ENCODE measurements at places on chromosomes 11 and 22. TPM values are rescaled to one million over a fixed set of nuclear protein-coding genes. Genes with fewer than 3 reads are reported as not detected.

DNA sequence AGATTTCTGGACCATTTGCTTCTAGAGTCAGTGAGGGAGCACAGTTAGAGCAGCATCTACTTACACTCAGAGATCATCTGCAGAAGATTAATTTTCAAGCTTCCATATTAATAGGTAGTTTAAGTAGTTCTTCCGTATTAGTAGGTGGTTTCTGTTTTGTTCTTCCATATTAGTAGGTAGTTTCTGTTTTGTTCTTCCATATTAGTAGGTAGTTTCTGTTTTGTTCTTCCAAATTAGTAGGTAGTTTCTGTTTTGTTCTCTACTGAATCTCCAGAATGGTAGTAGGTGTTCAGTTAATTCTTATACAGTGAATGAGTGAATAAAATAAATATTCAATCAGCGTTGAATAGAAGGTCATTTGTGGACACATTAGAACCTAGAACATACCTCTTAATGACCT lies 175.7 kb downstream of the TMEM135 start:
- H3K4me1 ChIP-seq, result peaks cover 3% of the 10 kb centered on the region
- H3K27ac ChIP-seq, result no peak overlapping the region
- no peaks in the 10 kb centered on the region for H3K27me3 ChIP-seq
- H3K4me3 ChIP-seq, result no peak overlapping the region
- no peak for DNase-seq
- peaks cover 5% of the 10 kb centered on the region for H3K36me3 ChIP-seq

The INPPL1 gene
- 299 TPM for total RNA-seq

DNA sequence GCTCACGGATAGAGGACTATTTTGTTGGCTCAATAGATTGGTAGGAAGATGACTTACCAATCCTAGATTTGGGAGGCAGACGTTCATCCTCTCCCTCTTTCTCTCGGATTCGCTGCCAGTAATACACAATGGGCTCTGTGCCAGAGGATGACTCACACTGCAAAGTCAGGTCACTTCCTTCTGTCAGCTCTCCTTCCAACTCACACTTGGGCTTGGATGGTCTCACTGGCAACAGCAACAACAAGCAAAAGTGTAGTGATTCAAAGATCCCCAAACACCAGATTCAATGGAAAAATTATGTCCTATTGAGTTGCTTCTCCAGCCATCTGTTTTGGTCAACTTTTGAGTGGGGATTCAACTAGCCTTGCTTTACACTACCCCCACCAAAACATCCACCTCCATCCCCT lies 21.7 kb upstream of the HSPA8 start:
- no peak overlapping the region for H3K4me3 ChIP-seq
- peaks cover 4% of the 10 kb centered on the region for H3K36me3 ChIP-seq
- H3K27me3 ChIP-seq, result no peaks in the 10 kb centered on the region
- H3K27ac ChIP-seq, result peak overlapping the region; percentile 76
- H3K4me1 ChIP-seq, result peaks cover 10% of the 10 kb centered on the region

- no peaks in the 10 kb centered on the region for H3K27me3 ChIP-seq
- H3K4me1 ChIP-seq, result peaks cover 50% of the 10 kb centered on the region
- no peak overlapping the region for H3K4me3 ChIP-seq
- peak overlapping the region; percentile 73 for H3K27ac ChIP-seq
- no peak for DNase-seq
- no peaks in the 10 kb centered on the region for H3K36me3 ChIP-seq
Measured at GRCh38 chr11:95547976-95548375, 241.6 kb downstream of the FAM76B start.

GRCh38 chr11:27571154-27571810 lies 64.7 kb upstream of the LIN7C start:
- DNase-seq, result no peak
- peak overlapping the region; percentile 93 for H3K27ac ChIP-seq
- no peaks in the 10 kb centered on the region for H3K27me3 ChIP-seq
- no peaks in the 10 kb centered on the region for H3K36me3 ChIP-seq
- peaks cover 26% of the 10 kb centered on the region for H3K4me1 ChIP-seq

The SUSD2 gene
- 1.4 TPM for total RNA-seq

DNA sequence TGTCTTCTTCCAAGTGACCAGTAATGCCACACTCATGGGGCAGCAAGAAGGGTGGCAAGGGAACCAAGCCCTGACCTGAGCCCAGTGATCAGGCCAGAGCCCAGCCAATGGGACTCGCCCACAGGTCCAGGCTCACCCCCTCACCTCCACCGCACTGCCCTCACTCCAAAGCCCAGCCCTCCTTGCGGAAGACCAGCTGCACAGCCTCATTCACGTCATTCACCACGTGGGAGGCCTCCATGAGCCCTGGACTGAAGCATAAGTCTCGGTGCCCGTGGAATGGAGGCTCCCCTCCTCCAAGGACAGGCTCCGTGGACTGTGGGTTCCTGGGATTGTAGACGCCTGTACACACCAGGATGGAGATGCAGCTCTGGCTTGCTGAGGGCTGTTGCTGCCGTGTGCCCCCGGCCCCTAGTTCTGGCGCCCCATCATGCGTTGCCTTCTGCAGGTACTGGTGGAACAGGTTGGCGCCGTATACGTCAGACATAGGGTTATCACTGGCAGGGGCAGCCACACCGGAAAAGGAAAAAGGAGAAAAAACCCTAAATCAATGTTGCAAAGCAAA lies 16.8 kb upstream of the TMEM121B start:
- no peak overlapping the region for H3K4me3 ChIP-seq
- no peak for DNase-seq
- no peaks in the 10 kb centered on the region for H3K27me3 ChIP-seq
- H3K4me1 ChIP-seq, result no peaks in the 10 kb centered on the region
- no peak overlapping the region for H3K27ac ChIP-seq
- peaks cover 14% of the 10 kb centered on the region for H3K36me3 ChIP-seq

The GAS2 gene
- total RNA-seq, result 14.9 TPM

The SERHL2 gene
- total RNA-seq, result 2.6 TPM

The VSTM5 gene
- total RNA-seq, result not detected

The SLC22A6 gene
- total RNA-seq, result not detected

DNA sequence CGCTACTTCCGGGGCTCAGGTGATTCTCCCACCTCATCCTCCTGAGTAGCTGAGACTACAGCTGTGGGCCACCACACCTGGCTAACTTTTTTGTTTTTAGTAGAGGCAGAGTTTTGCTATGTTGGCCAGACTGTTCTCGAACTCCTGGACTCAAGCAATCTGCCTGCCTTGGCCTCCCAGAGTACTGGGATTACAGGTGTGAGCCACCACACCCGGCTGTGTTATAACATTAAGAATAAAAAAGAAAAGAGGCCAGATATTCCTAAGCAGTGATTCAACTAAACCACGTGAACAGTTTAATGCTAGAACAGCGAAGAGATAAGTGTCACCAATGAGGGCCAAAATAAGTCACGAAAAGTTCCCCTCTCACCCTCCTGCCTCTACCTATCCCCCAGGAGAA lies 3.7 kb downstream of the PRDM10 start:
- H3K27me3 ChIP-seq, result no peaks in the 10 kb centered on the region
- DNase-seq, result no peak
- no peak overlapping the region for H3K4me3 ChIP-seq

The PANX2 gene
- 6.4 TPM for total RNA-seq

- no peaks in the 10 kb centered on the region for H3K36me3 ChIP-seq
- no peak overlapping the region for H3K27ac ChIP-seq
- peaks cover 11% of the 10 kb centered on the region for H3K4me1 ChIP-seq
- no peak for DNase-seq
Measured at GRCh38 chr22:39092111-39092862, 4.8 kb upstream of the APOBEC3H start.

DNA sequence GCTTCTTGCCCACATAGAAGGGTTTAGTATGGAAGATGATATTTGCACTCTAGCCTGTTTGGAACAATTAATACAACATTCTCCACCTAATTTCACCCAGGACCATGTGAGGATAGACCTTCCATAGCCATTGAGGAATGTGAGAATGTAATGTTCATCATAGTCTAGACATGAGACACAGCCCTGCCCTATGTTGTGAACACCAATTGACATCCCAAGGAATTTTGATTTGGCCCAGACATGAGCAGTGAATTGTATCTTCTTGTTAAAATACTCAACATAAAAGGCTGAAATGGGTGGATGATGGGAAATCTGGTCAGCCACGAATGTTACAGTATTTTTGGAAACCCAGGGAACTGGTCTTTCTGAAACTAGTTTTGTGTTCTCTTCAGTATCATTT lies 892.3 kb upstream of the CHORDC1 start:
- H3K27ac ChIP-seq, result no peak overlapping the region
- H3K36me3 ChIP-seq, result no peaks in the 10 kb centered on the region
- H3K27me3 ChIP-seq, result no peaks in the 10 kb centered on the region
- peaks cover 3% of the 10 kb centered on the region for H3K4me1 ChIP-seq

DNA sequence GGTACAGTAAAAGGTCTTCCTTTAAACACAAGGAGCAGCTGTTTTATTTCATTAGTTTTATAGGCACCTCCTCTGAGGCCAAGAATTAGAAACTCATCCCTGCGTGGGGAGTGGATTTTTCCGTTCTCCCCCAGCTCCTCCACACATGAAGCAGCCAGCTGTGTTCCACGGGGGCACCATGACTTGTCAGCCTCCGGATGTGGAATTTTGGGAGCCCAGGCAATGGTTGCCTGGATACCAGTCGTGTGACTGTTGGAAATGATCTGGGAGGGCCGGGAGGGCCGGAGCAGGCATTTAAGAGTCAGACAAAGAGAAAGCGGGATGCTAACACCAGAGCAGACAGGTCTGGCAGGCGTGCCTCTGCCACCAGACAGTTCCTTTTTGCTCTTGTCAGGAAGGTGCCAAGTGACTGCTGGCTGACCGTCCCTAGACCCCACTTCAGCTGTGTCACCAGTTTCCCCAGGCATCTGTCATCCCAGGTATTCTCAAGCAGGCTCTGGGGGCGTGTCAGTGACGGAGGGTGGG lies 15.9 kb upstream of the CDC42EP2 start:
- peak overlapping the region; percentile 83 for H3K27ac ChIP-seq
- peaks cover 24% of the 10 kb centered on the region for H3K4me1 ChIP-seq
- DNase-seq, result no peak
- no peak overlapping the region for H3K4me3 ChIP-seq
- H3K36me3 ChIP-seq, result peaks cover 4% of the 10 kb centered on the region

- no peaks in the 10 kb centered on the region for H3K36me3 ChIP-seq
- peak; percentile 12 for DNase-seq
- peaks cover 60% of the 10 kb centered on the region for H3K27me3 ChIP-seq
- no peak overlapping the region for H3K27ac ChIP-seq
- peaks cover 9% of the 10 kb centered on the region for H3K4me1 ChIP-seq
Measured at GRCh38 chr22:48495751-48496080, 1332.0 kb downstream of the BRD1 start.

The USP28 gene
- 44.1 TPM for total RNA-seq

- H3K27ac ChIP-seq, result no peak overlapping the region
- H3K27me3 ChIP-seq, result no peaks in the 10 kb centered on the region
- peaks cover 38% of the 10 kb centered on the region for H3K36me3 ChIP-seq
- DNase-seq, result no peak
- H3K4me3 ChIP-seq, result no peak overlapping the region
Measured at GRCh38 chr11:130905512-130905911, 10.8 kb downstream of the SNX19 start.

GRCh38 chr22:43341565-43341964 lies 1.6 kb downstream of the SCUBE1 start:
- H3K27ac ChIP-seq, result no peak overlapping the region
- peaks cover 19% of the 10 kb centered on the region for H3K4me1 ChIP-seq
- no peaks in the 10 kb centered on the region for H3K36me3 ChIP-seq
- H3K4me3 ChIP-seq, result peak overlapping the region; percentile 59

The TRPM5 gene
- total RNA-seq, result 7.2 TPM

- H3K27ac ChIP-seq, result no peak overlapping the region
- no peak overlapping the region for H3K4me3 ChIP-seq
- no peaks in the 10 kb centered on the region for H3K27me3 ChIP-seq
- H3K36me3 ChIP-seq, result no peaks in the 10 kb centered on the region
- no peaks in the 10 kb centered on the region for H3K4me1 ChIP-seq
Measured at GRCh38 chr11:40877981-40878380, 581.5 kb downstream of the LRRC4C start.

- H3K27me3 ChIP-seq, result no peaks in the 10 kb centered on the region
- no peaks in the 10 kb centered on the region for H3K4me1 ChIP-seq
- no peak overlapping the region for H3K4me3 ChIP-seq
Measured at GRCh38 chr22:42145175-42145574, 14.6 kb upstream of the CYP2D6 start.

DNA sequence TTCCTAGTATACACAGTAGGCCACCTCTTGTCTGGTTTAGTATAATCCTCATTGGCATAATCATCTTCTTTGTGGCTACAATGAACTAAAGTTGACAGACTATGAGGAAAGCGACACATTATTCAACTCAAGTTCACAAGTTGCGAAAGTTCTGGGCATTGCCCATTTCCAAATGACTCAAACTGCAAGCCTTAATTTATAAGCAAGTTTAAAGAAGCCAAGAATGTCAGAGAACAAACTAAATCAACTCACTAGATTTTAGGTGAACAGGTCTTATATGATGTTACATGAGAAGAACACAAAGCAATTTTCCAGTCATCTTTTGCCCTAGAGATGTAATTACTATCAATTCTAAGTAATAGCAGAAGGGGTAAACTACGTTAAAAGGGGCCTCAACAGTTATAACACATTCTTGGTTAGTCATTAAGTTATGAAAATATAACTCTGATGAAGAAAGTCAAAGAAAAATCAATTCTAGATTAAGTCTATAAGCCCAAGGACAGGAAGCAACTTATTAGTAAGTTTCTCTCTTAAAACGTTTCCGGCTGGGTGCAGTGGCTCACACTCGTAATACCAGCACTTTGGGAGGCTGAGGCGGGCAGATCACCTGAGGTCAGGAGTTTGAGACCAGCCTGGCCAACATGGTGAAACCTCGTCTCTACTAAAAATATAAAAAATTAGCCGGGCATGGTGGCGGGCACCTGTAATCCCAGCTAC lies 21.5 kb downstream of the PICALM start:
- H3K27me3 ChIP-seq, result no peaks in the 10 kb centered on the region
- peaks cover 27% of the 10 kb centered on the region for H3K4me1 ChIP-seq
- no peaks in the 10 kb centered on the region for H3K36me3 ChIP-seq
- H3K4me3 ChIP-seq, result no peak overlapping the region
- DNase-seq, result no peak

The RFPL2 gene
- total RNA-seq, result 0.53 TPM

The FGF3 gene
- not detected for total RNA-seq

The TNNT3 gene
- total RNA-seq, result 19.0 TPM
